ENCODE measurements at places on chromosomes 2 and 18. TPM values are rescaled to one million over a fixed set of nuclear protein-coding genes. Genes with fewer than 3 reads are reported as not detected.

DNA sequence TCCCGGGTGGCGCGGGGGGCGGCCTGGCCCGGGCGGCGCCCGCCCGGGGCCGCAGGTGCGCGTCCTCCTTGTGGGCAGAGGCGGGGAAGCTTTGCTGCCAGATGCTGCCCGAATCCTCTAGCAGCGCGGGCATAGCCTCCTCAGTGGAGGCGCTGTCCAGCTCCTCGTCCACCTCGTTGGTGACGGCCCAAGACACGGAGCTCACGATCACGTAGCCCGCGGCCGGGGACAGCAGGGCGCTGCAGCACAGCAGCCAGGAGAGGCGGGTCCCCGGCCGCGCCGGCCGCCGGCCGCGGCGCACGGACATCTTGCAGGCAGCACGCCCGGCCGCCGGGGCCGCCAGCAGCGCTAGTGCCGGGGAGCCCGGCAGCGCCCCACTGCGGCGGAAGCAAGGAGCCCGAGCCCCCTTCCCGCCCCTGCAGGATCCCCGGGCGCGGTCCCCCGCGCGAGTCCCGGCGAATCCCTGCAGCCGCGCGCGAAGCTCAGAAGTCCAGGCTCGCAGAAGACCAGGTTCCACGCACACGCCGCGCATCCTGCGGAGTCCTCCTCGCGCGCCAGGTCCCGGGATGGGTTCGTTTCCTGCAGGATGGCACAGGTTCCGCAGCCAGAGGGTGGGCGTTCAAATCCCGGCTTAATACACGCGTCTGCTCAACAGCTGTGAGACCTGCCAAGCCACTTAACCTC, at the start of gene CREG2:
CREG2 (minus strand) TSS at position 353 of the 684 bp plus-strand sequence; CDS start at position 307, 46 bp downstream.
- peak; percentile 74 for DNase-seq

GRCh38 chr2:219688560-219689445, 61.4 kb downstream of the SLC4A3 start:
- DNase-seq = no peak

Gene GALR1
- not detected for polyA plus RNA-seq

Gene SNRPD1
- polyA plus RNA-seq = 16.6 TPM

DNA sequence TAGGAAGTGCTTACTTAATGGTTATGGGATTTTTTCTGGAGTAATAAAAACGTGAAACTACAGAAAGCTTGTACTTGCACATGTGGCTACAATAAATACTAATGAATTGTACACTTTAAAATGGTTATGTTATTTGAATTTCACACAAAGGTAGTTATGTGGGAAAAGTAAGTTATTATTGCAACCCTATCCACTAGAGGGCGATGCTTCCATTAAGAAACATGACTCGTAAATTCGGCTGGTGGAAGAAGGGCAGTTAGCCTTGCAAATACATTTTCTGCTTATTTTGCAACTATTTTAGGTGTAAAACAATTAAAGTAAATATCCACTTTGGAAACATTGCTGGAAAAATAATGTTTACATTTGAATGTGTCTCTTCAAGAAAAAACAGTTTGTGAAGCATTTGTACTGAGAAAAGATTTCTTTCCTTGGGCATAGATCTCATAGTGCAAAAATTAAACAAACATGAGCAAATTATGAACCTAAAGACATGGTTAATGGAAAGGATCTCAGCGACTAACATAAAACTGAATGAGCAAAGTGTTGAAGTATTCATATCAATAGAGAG, 68.1 kb upstream of the CSRNP3 start:
- DNase-seq = peak; percentile 77

- no peak for DNase-seq
Observed at GRCh38 chr2:200964498-200964897, 1.0 kb upstream of the ORC2 start.

GRCh38 chr18:35005963-35006577, 35.1 kb upstream of the MAPRE2 start:
- DNase-seq = peak; percentile 83
